ENCODE measurements at places on chromosomes 7 and 10.

GRCh38 chr7:158439035-158439434 is 148.6 kb downstream of the PTPRN2 start:
- no peak for DNase-seq

GRCh38 chr7:73799282-73800141 is 29.4 kb upstream of the CLDN3 start:
- no peak for DNase-seq

DNA sequence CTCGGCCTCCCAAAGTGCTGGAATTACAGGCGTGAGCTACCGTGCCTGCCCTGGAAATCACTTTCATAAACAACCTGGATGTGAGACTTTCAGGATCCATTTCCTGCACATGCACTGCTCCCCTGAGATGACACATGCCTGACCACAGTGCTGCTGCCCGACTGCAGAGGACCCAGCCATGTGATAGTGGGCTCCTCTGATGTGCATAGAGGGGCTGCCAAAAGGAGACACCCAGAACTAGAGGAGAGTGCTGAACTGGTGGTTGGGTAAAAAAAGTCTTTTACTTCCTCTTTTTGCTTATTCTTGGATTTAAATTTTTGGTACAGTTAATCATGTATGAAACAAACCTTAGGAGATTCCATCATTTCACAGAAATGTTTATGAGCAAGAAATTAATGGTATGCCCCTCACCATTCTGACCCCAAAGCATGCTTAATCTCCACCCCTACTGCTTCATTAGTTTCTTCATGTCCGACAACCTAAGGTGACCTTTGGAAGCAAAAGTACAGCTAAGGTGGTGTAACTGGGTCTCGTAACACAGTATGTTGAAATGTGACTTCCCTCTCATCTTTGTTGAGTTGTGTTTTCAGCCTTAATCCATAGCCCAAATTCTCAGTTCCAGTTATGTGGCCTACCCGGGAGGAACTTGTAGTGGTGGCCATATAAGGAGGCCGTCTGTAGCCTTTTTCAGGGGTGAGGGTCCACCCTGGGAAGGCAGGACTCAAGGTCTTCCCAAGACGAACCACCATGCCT is 111.1 kb downstream of the RNF216 start:
- no peak for DNase-seq

DNA sequence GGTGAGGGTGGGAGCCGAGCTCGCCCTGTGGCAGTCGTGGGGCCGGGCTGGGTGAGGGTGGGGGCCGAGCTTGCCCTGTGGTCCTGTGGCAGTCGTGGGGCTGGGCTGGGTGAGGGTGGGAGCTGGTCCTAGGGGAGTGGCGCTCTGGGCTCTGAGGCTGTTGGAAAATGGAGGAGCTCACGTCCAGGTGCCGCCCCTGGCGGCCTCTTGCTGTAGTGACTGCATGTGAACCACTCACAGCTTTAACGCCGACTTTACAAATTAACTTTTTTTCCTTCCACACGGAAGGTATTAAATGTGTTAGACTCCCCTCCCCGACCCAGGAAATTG is 312.6 kb downstream of the WDR37 start:
- no peak for DNase-seq

DNA sequence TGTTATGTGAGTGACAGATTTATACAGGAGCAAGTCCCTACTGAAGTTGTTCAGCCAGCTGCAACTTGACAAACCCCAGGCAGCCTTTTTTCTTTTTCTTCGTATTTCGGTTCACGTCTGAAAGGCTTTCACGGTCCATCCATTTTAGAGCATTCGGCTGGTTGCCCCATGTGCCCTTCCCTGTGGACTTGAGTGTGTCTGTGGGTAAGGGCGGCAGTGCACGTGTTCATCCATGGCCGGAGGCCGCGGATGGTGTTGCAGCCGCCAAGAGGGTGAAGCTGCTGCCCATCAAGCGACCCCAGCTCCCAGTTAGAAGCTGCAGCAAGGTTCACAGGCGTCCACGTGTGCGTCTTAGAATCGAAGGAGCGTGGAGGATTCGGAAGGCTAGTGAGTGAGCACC is 35.9 kb downstream of the PPP2R2D start:
- DNase-seq, result no peak

DNA sequence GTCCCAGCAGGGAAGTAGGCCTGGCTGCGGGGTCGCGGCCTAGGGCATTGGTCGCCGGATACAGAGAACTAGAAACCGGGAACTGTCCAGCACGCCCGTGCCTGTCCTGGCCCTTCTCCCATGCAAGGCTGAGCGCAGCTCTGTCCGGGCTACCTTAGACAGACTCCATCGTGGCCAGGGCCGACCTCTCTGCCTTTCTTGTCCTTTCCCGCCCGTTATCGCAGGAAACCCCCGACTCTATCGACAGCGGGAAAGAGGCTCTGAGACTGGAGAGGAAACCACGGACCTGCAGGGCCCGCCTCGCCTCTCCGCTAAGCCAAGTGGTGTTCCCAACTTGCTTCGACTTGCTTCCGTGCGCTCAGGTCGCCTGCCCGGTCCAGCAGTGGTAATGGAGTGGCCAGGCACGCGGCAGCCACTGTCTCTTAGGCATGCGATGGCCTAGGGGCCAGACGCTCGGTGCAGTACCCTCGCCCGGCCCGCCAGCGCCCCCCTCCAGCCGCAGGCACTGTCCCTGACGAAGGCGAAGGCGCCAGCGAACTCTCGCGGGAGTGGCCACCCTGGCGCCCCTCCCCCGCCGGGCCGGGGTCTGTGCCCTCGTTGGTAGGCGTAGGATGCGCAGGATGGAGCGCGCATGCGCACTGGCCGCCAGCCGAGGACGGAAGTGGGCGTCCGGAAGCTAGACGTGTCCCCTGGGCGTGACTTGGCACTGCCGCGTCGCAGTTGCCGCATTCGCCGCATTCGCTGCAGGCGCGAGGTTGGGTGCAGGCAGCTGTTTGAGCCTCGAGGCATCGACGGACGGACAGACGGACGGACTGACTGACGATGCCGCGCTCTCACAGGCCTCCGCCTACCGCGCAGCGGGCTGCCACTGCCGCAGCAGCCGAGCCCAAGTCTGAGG is 54.4 kb downstream of the MCMBP start:
- DNase-seq, result no peak

GRCh38 chr10:131312478-131312836 is 936 bp upstream of the TCERG1L start:
- DNase-seq, result no peak

DNA sequence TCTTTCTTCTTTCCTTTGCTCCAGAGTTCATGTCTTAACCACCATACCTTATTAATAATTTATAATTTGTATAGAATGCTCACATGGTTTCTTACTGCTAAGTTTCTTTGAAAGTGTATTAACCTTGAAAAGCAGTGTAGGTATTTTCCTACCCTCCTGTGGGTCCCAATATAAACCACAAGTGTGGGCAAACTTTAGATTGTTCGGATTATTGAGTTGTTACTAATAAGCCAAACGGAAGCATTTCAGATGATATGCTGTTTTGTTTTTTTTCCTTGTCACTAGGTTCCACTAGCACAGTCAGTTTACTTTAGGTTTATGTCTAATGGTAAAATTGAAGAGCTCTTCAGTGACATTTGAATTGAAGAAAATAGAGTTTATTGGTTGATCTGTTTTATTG is 10.2 kb downstream of the SSBP1 start:
- DNase-seq, result no peak

GRCh38 chr10:98390406-98390805 is 24.6 kb downstream of the PYROXD2 start:
- no peak for DNase-seq

- peak; percentile 6 for DNase-seq
Measured at GRCh38 chr10:113381981-113382509, 170.8 kb upstream of the HABP2 start.

- DNase-seq, result no peak
Measured at GRCh38 chr7:33959676-33960075, 54.3 kb downstream of the BMPER start.
